Endothelial cell of umbilical vein (primary cell): ENCODE measurements at places on chromosomes 7 and 10. TPM values are rescaled to one million over a fixed set of nuclear protein-coding genes. Genes with fewer than 3 reads are reported as not detected.

DNA sequence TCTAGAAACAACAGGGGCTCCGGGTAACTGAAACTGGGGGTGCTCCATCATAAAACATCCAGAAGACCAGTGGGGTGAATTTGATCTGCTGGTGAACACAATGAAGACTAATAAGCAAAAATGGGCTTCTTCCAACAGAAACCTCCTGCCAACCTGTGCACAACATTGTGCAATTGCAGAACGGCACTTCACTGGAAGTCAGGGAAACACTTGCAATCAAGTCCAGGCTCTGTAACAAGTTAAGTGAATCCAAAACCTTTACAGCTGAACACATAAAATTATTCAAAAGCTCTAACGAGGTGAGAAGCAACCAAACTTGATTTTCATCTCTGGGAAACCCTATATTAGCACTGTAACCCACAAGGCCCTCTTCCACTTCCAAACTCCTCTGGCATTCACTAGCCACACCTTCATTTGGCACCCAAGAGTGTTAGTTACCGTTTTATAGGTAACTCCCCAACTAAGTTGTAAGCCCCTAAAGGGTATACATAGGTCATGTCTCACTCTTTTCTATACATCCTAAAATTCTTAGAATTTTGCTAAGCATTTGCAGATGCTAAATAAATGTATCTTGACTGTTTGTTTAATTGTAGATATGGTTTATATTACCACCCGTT is 22.0 kb downstream of the IMMP2L start:
- DNase-seq: no peak

GRCh38 chr7:16668049-16668858 is 22.3 kb downstream of the BZW2 start:
- no peak for DNase-seq

- DNase-seq: peak; percentile 59
These were observed 38.0 kb downstream of the USP6NL start for GRCh38 chr10:11573497-11573896.

CXCL12 gene
- 0.35 and 0.56 TPM in 2 replicates for polyA plus RNA-seq

DNA sequence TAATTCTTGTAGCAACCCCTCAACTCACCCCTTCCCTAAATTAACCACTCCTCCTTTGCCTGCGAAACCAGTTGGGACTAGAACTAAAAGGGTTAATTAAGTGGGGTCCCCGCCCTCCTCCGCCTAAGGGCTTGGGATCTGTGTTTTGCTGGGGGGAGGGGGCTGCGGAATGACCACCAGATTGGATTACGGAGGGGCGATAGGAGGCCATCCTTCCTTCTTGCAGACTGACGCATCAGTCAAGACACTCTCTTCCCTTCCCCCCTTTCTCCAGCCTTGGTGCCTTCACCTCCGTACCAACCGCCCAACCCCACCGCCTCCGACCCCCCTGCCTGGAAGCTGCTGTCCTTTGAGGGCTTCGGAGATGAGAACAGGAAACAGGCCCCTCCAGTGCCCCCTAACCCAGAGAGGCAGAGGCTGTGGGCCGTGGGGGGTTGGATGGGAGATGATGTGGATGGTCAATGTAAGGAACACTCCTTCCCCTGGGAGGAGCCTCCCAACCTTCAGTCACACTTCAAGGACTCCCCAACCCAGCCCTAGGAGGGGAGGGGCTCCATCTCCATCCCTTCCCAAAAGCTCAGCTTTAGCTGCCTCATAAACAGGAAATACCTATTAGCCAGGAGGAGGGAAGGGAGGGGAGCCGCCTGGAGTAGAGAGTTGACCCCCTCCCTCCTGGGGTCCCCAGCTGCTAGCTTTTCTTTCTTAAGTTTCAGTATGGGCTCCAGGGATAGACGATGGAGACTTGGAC is 997 bp upstream of the LDB1 start:
- DNase-seq: no peak

DNA sequence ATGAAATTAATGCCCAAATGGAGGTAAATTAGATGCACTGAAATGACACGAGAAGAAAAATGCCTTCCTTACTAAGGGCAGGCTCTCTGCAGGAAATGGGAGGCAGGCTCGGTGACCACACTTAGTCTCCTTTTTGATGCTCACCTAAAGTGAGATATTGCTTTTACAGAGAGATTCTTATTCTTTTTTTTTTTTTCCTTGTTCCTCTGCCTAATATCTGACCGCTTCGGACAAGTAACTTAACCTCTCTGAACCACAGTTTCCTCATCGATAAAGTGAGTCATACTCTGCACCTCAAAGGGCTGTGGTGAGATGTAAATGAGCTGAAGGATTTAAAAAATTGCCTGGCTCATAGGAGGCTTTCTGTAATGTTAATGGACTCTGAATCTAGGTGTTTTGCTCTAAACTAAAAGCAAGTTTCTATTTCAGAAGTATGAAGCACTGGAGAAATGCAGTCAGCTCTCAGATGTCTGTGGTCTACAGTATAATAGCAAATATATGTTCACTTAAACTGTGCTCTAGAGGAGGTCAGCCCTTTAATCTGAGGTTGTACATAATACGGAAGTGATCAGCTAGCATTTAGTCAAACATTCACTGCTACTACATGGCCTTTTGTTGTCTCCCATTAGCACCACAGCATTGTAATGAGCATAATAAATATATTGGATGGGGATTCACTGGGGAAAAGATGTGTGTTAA is 23.2 kb downstream of the NKX2-3 start:
- no peak for DNase-seq

RRP12 gene
- polyA plus RNA-seq: 11.9 and 13.6 TPM in 2 replicates

DNA sequence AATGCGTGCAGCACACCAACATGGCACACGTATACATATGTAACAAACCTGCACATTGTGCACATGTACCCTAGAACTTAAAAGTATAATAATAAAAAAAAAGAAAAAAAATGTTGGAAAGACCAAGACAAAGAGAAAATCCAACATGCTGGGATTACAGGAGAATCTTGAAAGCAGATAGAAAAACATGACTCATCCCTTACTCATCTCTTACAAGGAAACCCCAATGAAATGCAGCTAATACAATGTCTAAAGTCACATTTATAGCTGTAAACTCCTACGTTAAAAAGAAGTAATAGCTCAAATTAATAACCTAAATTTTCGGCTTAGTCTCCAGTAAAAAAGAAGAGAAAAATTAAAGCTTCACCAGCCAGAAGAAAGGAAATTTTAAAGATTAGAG is 47.5 kb upstream of the DGKB start:
- DNase-seq: no peak

- no peak for DNase-seq
These were observed 20.5 kb downstream of the TRIM4 start for GRCh38 chr7:99898836-99899235.

DNA sequence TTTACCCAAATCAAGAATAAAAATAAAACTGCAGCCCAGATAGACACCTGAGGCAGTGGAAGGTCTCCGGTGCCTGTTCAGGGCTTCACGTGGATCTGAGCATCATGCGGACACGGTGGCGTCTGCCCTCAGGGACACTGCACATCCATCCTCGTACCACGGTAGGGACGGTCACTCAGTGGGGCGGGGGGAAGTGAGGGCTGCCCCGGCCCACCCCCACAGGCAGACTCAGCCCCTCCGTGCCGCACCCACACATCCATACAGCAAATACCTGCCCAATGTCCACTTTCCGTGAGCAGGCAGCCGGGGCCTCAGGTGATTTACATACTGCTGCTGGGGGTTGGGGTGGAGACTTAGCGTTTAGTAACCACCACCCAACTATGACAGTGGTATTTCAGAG is 207.8 kb downstream of the DIP2C start:
- no peak for DNase-seq

DNA sequence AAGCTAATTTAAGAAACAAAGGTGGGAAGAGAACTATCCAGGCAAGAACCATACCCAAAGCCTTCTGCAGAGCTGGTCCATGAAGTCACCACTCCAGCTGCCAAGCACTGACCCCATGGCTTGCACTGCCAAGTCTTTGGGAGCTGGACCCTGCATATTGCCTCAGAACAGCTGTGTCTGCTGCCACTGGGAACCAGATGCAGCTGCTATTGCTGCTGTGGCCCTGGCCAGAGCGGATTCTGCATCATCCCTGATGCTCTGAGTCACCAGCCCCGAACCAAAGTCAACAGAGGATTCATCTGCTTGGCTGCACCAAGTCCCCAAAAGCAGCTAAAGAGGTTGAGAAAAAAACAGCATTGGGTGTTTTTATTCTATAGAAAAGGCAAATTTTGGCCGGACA is 39.2 kb upstream of the GSAP start:
- DNase-seq: peak; percentile 60

- DNase-seq: peak; percentile 10
These were observed 195.9 kb downstream of the CFTR start for GRCh38 chr7:117675497-117676435.

FAM237B gene
- not detected in 2 replicates for polyA plus RNA-seq

GRCh38 chr7:85851571-85852193 is 664.8 kb upstream of the SEMA3D start:
- DNase-seq: peak; percentile 42

DNA sequence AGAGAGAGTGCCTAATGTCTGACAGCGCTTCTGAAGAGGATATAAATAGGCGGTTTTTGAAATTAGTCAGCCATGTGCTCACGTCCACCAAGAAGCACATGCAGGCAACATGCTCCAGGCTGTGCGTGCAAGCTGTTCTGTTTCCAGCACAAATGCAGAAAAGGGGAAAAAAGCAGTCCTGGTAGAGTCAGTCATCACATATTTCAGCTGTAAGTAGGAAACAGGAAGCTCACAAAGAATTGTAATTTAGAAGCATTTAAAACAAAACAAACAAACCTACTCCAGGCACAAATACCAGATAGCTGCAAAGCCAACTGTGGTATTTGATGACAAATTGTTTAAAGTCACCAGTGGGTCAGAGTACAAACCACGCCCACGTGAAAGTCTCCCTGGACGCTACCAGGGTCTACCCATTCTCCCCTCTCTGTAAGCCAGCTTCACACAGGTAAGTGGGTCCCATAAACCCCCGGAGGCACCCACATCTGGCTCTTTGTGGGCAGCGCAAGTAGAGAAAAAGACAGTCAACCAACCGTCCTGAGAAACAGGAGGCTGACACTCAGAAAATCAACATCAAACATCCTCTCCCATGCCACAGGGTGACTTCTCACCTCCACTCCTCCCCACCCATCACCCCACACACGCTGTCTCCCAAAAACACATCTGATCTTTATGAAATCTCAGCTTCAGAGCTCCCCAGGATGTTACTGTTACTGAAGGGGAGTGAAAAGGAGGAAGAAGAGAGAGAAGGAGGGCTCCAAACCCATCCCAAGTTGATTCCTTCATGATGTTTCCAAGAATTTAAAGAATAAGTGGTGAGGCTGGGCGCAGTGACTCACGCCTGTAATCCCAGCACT is 186.4 kb downstream of the FAM107B start:
- peak; percentile 97 for DNase-seq

DNA sequence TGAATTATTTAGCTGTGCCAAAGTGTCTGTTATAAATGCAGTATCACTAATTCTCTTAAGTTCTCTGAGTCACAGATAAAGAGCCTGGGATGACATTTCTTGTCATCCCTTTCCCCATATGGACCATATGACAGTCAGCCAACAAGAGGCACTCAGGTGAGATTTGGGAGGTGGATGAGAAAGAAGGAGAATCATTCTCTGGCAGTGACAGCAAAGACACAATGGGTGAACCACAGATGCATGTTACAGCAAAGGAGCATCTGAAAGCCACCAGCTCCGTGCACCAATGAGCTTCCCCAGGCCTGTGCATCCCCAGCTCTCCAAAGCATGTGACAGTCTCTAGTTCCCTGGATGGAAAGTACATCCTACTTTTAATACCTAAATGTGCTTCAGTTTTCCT is 10.8 kb downstream of the GIMAP6 start:
- no peak for DNase-seq

GRCh38 chr10:113053091-113053490 is 103.0 kb downstream of the TCF7L2 start:
- DNase-seq: no peak

DNA sequence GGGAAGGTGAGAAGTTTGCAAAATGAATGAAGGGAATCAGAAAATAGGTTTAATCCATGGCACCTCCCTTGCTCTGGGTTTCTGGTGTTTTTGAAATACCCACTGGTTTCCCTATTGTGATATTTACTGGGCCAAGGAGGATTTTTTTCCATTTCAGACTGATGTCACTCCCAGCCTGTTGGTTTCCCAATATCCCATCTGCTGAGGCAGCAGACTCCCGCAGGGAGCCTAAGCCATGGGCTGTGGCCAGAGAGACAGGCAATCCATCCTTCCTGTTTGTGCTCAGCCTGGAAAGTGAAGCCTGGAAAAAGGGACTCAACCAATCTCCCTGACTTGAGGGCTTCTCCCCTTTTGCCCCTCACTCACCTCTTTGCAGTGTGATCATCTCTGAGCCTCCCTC is 22.8 kb downstream of the FAM107B start:
- no peak for DNase-seq

GRCh38 chr10:102643336-102644065 is 778 bp upstream of the TRIM8 start:
- peak; percentile 79 for DNase-seq

DNA sequence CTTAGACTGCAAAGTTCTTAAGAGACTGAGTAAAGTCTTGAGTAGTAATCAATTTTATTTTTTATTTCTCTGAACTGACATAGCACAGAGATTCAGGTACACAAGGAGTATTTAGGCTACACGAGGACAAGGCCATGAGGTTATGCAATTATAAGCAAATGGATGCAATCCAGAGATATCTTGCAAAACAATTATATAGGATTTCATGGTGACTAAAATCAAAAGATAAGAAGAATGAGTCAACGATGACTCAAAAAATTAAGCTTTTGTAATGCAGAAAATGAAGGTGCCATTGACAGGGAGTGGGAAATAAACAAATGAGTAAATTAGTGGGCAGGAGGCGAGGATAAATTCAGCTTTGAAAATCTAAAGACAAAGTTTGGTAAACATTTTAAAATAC is 66.7 kb upstream of the MYO3A start:
- DNase-seq: no peak

NRP1 gene
- polyA plus RNA-seq: 104 and 122 TPM in 2 replicates

DNA sequence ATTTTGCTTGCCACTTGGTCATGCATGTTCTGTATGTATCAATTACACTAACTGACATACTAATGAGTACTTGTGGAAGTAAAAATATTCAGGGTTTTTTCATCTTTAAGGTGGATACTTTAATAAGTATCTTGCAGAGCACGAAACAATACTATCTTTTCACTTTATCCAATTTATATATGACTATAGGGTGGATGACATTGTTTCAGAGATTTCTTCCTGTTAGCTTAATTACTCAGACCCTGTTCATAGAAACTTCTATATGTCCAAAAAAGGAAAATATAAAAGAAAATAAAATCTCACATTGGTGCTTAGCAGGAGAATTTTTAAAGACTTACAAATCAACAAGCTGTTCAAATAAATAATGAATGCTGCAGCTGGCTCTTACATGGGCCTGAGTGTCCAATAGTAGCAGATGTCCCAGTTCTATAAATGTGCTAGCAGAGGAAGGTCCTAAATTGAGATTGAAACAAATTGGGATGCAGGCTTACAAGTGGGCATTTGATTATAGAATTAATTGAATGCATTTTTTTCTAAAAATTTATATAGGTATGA is 91.5 kb upstream of the THSD7A start:
- DNase-seq: no peak

VSTM4 gene
- polyA plus RNA-seq: 0.06 and 0.07 TPM in 2 replicates

HMX3 gene
- polyA plus RNA-seq: not detected in 2 replicates

- no peak for DNase-seq
These were observed 2.8 kb downstream of the COPS6 start for GRCh38 chr7:100091411-100092181.

NME8 gene
- polyA plus RNA-seq: not detected in 2 replicates

- DNase-seq: no peak
These were observed 39.6 kb downstream of the STARD3NL start for GRCh38 chr7:38217672-38218071.
